ENCODE measurements at places on chromosomes 12 and 14.

DNA sequence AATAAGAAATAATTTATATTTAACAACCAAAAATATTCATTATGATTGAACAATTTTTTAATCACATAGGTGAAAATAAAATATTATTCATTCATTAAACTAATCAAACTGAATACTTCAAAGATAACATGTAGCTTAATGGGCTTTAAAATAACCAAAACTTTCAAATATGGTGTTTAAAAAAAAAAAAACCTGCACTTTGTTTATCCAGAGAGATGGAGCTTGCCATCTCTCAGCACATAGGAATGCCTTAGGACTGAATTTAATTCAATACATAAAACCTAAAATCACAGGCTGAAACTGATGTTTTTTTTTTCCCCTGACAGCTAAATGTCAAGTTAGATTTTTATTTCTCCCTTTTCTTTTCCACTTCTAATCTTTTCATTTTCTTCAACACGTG is 14.4 kb upstream of the CCER1 start:
- DNase-seq, result no peak

- DNase-seq, result no peak
These were observed 23.1 kb downstream of the MAX start for GRCh38 chr14:65079201-65079600.

DNA sequence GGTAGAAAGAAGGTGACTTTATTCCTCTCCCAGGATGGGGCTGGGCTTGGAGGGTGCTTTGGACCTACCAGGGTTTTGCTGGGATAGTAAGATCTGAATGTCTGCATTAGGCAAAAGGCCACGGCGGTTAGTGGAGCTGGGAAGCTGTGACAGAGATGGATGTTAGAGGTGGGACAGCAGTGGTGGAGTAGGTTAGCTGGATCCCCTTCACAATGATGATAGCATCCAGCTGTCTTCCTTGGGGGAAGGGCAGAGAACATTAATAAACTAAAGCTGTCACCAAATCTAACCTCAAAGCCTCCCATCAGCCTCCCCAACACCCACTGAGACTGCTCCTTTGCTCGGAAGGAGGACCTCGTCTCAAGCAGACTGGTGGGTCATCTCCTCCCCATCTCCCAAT is 104.8 kb downstream of the GPATCH2L start:
- DNase-seq, result no peak

DNA sequence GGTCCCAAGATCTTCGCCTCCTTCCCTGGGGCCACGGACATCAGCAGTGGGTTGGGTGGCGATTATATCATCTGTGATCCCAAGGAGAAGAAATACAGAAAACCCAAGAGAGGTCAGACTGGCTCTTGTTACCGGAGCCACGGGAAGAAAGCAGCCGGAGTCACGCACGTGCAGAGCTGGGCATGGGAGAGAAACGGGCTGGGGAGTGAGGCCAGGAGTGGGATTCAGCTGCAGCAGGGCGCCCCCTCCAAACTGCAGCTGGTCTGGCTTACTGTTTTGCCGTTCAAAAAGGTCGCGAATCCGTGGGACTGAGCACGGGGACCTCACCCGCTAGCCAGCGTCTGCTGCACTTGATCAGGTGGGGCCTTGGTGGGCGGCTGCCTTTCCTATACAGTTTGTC is 206.6 kb upstream of the PRMT8 start:
- DNase-seq, result no peak

DNA sequence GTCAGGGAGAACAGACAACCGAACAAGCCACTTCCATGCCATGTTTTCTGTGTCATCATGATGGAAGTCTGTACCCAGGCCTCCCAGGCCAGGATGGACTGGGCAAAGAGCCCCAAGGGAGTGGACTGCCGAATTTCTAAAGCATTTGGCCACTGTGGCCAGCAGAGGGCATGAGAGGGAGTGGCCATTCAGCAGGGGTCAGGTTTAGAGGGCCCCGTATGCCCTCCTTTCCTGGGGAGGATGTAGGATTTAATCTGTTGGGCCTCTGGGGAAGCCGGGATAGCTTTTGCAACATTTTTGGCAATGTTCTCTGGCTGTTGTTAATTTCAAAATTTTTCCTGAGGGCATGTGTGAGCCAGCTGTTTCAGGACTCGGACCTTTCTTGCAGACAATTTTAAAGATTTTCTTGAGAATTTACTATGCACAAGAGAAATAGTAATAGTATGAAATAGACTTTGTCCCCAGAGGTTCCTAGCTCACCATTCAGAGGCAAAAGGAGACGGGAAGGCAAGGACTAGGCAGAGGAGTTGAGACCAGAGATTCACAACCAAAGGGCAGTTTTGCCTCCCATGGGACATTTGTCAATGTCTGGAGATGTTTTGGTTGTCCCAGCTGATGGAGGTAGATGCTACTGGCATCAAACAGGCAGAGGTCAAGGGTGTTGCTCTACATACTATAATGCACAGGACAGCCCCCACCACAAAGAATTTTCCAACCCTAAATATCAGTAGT is 18.0 kb downstream of the ACACB start:
- no peak for DNase-seq

DNA sequence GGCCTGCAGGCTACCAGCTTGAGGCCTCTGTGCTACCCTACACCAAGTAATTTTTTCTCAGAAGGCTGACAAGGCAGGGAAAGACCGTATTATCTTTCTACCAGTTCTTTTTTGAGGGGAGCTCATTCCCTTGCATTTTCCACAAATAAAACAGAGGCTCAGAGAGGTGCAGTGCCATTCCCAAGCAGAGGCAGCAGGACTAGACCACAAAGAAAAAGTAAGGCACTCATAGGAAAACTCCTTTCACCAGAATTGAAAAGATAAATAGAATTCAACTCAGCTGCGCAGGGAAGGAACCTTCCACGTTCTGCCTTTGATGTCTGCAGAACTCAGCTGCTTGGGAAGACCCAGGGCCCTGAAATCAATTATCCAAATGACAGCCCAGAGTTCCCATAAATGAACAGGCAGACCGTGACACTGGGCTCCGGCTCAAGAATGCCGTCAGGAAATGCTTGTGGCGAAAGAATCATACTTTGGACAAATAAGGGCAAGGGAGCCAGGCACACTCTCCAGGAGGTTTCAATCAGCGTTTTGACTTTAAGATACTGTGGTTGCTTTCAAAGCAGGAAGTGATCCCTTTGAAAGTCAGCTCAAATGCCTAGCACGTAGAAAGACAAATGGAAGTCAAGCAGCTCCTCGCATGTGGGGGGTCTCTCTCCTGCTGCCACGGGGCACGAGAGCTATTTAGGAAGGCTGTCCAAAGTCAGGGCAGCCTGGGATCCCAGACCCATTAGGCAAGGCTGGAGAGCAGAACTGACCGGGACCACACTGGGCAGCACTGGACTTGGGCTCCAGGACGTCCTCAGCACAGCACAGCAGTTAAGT is 14.0 kb downstream of the KCTD10 start:
- DNase-seq, result peak; percentile 89

GRCh38 chr12:26231470-26231869 is 36.1 kb downstream of the SSPN start:
- no peak for DNase-seq

DNA sequence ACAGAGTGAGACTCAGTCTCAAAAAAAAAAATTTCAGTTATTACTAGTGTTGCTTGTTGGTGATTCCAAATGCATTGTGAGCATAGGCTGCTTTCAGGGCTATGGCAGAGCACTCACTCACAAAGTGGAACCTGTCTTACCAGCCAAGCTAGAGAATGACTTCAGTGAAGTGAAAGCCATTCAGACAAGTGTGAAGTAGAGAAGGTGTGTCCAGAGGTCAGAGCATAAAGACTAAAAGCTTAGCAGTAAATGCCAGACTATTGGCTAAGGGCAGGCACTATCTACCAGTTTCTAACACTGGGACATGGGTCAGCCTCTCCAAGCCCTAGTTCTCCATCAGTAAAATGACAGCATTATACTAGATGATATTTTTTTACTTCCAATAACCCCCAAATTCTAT is 12.7 kb downstream of the PPP1R36 start:
- peak; percentile 49 for DNase-seq

DNA sequence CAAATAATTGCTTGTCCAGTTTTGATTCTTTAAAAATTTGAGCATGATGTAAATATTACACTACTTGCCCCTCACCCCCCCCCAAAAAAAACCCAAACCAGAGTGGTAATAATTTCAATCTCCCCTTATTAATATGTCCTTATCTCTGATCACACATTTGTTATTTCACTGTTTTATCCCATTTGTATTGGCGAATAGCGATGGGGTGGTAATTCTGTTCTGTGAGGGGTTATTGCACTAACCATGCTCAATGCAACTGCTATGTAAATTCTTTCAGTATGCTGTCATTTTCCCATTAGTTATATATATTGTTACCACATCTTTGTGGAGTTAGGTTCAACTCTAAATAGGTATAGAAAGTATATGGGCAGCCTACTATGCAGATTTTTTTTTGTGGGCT is 1.1 kb downstream of the RIMKLB start:
- no peak for DNase-seq

GRCh38 chr12:85949253-85949652 is 75.2 kb downstream of the NTS start:
- DNase-seq, result no peak

DNA sequence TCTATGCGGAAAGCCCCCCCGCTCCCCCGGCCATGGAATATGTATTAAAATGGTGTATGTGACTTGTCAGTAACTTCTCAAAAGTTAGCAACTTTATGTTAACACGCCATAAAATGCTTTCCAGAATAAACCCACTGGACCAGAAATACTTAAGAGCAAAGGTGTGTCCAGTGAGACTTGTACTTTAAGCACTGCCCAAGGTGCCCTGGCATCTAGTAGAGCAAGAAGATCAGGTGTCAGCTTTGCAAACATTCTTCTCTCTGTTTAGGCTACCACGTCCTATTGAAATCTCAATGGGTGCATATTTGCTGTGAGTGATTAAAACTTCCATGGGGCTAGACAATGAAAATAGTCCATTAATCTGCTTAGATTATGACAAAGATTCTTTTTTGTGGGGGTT is 201.2 kb downstream of the ESR2 start:
- DNase-seq, result peak; percentile 90

DNA sequence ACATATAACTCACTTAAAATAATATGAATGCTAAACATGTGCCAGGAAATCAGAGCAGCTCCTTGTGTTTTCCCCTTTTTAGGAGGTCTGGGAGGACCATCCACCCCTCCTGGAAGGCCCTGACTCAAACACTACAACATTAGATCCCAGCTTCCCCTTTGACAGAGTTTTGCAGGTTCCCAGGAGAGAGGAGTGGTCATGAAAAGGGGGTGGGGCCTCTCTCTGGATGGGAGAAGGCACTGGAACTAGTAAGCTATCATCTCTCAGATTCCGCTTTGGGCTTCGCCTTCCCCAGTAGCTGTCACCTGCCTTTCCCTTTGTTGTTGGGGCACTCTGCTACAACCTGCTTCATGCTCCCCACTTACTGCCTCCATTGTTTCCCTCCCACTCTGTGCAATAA is 149.2 kb downstream of the ZFP36L1 start:
- DNase-seq, result no peak

GRCh38 chr12:92496790-92497189 is 206.0 kb upstream of the PLEKHG7 start:
- DNase-seq, result no peak

- DNase-seq, result no peak
These were observed 134.0 kb downstream of the DIO2 start for GRCh38 chr14:80077262-80077661.

DNA sequence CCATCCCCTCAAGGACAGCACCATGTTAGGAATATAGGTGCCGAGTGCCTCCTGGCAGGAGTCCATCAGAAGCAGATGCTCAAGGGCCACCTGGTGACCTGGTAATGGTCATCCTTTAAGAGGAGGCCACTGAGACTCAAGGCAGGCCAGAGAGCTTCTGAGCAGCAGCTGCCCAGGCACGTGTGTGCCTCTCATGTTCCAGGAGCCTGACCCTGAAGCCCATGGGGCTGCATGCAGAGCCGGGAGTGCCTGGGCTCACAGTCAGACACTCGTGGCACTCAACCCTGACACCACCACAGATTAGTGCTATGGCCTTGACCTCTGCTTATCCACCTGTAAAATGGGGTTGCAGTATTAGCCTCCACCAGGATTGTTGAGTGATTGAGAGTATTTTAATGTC is 45.6 kb downstream of the C14orf132 start:
- DNase-seq, result peak; percentile 60

DNA sequence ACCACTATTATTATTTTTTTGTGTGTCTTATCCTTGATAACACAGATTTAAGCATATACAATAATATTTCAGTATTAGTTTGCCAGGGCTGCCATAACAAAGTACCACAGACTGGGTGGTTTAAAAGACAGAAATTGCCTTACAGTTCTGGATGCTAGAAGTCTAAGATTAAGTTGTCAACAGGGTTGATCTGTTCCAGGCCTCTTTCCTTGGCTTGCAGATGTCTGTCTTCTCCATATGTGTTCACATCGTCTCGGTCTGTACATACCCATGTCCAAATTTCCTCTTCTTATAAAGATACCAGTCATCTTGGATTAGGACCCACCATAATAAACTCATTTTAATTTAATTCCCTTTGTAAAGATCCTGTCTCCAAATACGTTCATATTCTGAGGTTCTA is 204.8 kb downstream of the SOX5 start:
- DNase-seq, result no peak

- no peak for DNase-seq
These were observed 176.7 kb downstream of the PTPN11 start for GRCh38 chr12:112595410-112595809.

GRCh38 chr14:50340963-50341362 is 28.8 kb downstream of the DMAC2L start:
- DNase-seq, result no peak

DNA sequence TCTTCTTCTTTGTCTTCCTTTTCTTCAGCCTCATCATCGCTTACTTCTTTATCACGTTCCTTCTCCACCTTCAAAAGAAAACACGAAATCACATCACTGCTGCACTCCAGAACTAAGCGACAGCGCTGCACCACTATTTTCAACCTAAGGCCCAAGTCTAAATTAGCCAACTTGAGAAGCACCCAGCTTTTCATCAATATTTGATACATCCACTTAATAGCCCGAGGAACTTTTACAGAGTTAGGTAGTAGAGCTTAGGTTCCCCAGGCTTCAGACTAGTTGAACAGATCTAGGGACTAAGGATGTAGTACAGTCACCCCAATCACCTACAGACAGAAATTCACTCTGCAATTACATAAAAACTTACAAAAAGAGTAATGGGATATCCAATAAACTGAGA is 1.9 kb downstream of the HSP90AA1 start:
- no peak for DNase-seq
